Cardiac muscle cell (in vitro differentiated cells and primary cell): ENCODE measurements at places on chromosomes 6 and 20. TPM values are rescaled to one million over a fixed set of nuclear protein-coding genes. Genes with fewer than 3 reads are reported as not detected.

The ADTRP gene
- not detected in 2 replicates for total RNA-seq

The NKAIN2 gene
- total RNA-seq = not detected in 2 replicates

The SGK2 gene
- total RNA-seq = 0.88 and 2.4 TPM in 2 replicates

The TGM6 gene
- total RNA-seq = not detected in 2 replicates

The SLC35A1 gene
- 12.7 TPM in 2 replicates for total RNA-seq

The AGPAT1 gene
- total RNA-seq = 128 and 146 TPM in 2 replicates

The ALDH8A1 gene
- 2.0 and 6.3 TPM in 2 replicates for total RNA-seq

The KIFC1 gene
- 14.0 and 69.2 TPM in 2 replicates for total RNA-seq

The ZC3H12D gene
- 0.07 and 0.24 TPM in 2 replicates for total RNA-seq

The GTSF1L gene
- not detected in 2 replicates for total RNA-seq

The GLYATL3 gene
- total RNA-seq = not detected in 2 replicates

The BMP7 gene
- 213 and 276 TPM in 2 replicates for total RNA-seq

The HLA-DRB5 gene
- total RNA-seq = not detected in 2 replicates

The PSORS1C2 gene
- total RNA-seq = not detected in 2 replicates

The CNR1 gene
- 0.28 and 0.39 TPM in 2 replicates for total RNA-seq

The SLC13A3 gene
- total RNA-seq = 2.5 and 3.9 TPM in 2 replicates

GRCh38 chr6:116190550-116190949, 63.3 kb downstream of the TSPYL4 start:
- DNase-seq = peak; percentile 11

DNA sequence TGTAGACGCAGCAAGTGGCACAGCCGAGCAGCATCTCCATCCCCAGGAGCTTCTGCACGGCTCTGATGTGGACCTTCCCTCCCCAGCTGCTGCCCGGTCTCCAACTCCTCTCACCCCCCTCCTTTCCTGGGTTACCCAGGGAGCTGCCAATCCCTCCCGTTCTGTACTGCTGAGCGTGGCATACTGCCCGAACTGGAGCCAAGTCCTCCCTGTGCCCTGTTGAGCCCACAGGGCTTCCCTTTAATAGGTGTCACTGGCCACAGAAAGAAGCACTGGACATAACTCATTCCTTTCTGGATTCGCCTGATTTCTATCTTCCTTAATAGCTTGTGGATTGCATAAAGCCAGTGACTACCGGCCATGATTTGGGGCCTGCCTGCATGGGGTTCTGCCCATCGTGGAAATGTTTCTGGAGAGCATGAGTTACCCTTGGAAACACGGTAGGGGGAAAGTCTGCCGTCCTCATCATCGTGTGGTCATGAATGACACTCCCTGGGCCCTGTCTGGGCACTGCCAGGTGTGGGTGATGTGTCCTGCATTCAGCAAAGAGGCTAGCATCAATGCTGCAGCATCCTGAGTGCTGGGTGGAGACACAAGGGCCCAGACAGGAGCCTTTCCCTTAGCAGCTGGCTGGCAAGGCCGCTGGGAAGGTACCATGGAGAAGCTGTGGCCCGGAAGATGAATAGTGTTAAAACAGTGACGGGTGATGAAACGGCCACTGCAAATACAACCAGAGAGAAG, 189.7 kb downstream of the SYNDIG1 start:
- DNase-seq = no peak

GRCh38 chr6:63792736-63793464, 157.3 kb downstream of the PHF3 start:
- DNase-seq = no peak

- no peak for DNase-seq
Measured at GRCh38 chr6:33684983-33685382, 26.5 kb downstream of the UQCC2 start.

- DNase-seq = no peak
Measured at GRCh38 chr6:73696966-73697655, 1.1 kb downstream of the CD109 start.

DNA sequence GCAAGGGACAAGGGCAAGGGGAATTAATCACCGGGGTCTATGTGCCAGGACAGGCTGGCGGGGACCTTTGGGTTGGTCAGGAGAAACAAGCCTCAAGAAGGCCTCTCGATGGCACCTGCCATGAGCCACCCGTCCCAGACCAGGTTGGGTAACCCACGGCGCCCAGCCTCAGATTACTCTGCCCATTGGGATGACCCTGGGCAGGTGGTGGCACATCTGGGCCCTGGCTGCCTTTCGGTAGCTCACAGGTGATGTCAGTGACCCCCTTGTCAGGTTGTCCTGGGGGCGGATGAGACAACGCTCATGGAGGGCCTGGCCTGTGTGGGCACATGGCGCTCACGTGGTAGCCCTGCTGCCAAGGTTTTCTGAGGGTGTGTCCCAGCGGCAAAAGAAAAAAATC, 152.2 kb downstream of the SYCP2 start:
- DNase-seq = no peak

GRCh38 chr6:14354919-14355572, 237.5 kb downstream of the CD83 start:
- DNase-seq = no peak

DNA sequence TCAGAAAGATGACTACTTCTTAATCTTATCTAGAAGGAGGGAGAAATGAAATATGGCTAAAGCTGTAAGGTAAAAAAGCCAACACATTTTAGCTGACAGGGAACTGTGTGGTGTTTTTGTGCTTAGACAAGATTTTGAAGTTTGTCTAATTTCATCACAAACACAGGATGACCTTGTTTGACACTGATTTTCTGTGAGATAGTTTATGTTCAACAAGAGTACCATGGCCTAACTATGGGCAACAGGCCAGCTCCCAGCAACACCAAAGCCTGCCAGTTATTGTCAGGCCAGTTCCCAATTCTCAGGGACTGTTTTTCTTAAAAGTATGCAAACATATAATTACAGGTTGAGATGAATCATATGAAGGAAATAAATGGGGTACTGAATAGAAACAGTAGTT, 5.5 kb upstream of the ABCF1 start:
- peak; percentile 45 for DNase-seq

- DNase-seq = peak; percentile 39
Measured at GRCh38 chr6:2209226-2209809, 36.1 kb downstream of the GMDS start.

DNA sequence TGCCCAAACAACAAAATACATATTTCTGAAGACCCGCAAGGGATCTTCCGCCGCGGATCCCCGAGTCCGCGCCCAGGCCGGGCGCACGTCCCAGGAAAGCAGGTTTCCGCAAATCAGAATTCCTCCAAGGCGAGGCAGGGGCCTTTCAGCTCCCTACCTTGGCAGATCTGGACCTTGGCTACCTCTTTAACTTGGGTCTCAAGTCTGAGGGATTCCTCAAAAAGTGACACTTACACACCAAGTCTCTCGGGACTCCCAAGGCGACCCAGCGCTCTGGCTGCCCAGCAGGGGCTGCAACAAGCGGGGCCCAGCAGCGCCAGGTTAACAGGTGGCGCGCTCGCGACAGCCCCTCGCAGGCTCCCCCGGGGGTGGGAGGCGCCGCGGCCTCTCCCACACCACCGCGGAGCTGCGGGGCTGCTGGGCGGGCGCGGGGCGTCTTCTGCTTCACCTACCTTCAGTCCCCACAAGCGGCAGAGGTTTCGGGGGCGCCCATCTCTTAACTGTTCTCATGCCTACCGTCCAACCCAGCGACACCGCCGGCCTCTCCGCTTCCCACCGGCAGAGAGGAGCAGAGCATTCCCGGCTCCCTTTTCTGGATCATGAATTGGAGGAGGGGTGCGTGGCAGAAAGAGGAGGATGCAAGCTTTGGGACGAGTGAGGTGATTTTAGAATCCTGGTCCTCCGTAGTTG, 414 bp downstream of the SIM1 start:
- no peak for DNase-seq

DNA sequence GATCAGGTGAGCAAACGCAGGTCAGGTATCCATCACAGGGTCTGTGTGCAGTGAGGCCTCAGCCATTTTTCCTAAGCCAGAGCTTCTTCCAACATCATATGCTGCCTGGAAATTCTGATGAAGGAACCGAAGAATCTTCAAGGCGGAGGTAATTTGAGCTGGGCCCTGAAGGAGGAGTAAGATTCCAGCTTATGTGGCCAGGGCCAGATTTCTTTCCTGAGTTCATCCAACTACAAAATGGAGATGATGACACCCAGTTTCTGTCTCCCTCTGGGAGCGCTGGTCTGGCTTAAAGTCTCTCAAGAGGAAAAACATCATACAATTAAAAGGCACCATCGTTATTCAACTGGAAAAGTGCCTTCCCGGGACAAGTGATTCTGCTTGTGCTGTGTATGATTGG, 6.9 kb upstream of the MANBAL start:
- peak; percentile 51 for DNase-seq

GRCh38 chr20:39042279-39043150, 80.4 kb downstream of the DHX35 start:
- DNase-seq = peak; percentile 8

DNA sequence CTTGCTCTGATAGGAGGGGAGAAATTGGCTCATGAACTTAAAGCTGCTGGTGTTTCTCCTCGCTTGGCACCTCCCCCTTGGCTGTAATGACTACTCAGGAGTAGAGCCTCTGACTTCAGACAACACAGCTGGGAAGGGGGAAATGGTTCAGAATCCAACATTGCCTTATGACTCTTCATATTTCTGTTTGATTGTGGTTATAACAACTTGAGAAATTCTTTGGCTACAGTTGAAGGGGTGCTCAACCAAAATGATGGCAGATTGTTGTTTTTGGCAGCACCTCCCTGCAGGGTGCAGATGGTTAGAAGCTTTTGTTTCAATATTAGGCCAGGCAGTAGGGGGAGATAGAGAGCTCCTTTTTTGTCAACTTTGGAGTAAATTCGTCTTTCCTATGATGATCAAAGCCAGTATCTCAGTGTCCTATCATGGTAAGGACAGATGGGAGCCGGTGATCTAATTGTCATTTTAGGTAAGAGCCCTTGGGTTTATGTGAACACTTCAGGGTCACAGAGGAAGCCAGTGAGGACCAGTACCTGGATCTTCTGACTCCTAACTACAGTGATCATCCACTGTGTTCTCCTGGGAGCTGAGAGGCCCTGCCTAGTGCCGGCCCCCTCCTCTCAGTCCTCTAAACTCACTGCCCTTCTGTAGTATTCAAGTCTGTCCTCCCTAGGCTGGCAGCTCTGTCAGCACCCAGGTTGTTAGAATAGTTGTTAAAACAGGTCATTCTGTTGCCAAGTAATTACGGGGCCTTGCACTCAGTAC, 39.9 kb downstream of the RPRD1B start:
- peak; percentile 98 for DNase-seq

- DNase-seq = no peak
Measured at GRCh38 chr6:113723182-113723581, 134.0 kb upstream of the MARCKS start.

DNA sequence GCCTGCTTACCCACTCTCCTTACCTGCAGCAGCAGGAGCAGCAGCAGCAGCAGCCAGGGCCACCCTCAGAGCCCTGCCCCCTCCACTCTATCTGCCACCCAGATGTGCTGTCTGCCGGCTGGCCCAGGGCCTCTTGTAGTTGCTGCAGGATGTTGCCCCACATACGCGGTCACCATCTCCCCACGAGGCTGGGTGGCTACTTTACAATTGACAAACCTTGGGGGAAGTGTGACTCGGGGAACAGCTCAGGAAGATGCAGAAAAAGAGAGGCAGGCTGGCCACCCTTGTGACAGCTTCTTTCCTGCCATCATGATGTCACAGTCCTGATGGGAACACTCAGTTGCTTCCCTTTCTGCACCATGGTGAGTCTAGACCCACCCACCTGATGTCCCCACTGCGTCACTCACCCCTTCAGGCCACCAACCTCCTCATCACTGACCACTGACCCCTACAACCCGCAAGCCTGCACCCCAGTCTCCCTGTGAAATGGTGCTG, 14.5 kb downstream of the TREM1 start:
- no peak for DNase-seq
